ENCODE measurements at places on chromosomes 16 and 17.

DNA sequence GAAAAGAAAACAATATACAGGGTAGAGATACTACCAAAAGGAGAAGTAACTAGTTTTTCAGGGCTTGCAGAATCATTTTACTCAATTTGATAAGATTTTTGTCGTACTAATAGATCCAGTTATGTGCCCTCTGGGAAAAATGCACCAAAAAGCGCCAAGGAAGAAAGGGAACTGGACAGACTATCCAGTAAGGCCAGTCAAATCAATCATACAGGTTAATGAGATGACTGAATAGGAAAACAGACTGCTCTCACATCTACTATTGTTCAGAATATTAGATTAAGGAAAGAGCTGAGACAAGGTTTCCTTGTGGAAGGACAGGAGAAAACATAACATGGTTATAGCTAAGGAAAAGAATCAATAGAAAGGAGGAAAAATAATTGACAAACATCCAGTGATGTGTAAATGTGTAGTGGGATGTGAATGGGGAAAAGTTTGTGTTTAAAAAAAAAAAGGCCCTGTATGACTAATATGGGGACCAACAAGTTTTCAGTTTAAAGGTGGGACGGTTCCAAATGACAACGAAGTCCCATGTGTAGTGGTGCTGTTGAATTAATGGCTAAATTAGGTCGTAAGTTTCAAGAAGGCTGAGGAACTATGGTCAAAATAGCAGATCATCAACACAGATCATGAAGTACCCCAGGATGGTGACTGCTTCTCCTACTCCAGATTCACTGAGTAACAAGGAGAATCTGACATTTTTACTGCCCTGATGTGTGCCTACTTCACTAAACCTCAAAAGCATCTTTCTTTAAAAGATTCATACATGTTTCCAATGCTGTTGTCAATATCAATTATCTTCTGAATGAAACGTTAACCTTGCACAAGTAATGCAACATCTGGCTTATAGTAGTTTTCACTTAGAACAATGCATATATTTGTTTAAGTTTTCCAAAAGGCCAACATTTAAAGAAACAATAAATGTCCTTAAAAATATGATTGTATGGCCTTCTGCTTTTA lies 40.7 kb downstream of the BRIP1 start:
- no peak for DNase-seq

DNA sequence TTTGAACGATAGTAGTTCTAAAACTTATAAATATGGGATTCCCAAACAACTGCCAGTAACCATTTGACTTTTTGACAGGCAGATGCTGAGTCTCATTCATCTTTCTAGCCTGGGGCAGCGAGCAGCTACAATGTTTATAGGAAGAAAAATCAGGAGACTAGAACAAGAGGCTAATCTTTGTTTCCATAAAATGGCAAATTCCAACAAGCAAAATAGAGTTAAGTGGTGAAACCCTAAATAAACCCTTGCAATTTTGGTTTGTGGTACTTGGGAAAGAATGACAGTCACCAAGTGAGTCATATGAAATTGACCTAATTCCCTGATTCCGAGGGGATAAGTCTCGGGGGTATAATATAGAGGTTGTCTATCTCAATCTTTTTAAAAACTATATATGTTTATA lies 27.3 kb upstream of the HS3ST2 start:
- no peak for DNase-seq

GRCh38 chr17:5225668-5226457 lies 8.8 kb downstream of the SCIMP start:
- DNase-seq, result no peak

- DNase-seq, result no peak
Measured at GRCh38 chr17:1552932-1553331, 9.7 kb downstream of the PITPNA start.

GRCh38 chr16:68062910-68063393 lies 22.2 kb upstream of the NFATC3 start:
- no peak for DNase-seq

GRCh38 chr16:57889960-57890751 lies 80.8 kb downstream of the CNGB1 start:
- DNase-seq, result no peak

GRCh38 chr17:7626307-7626706 lies 1.3 kb downstream of the SAT2 start:
- DNase-seq, result no peak

GRCh38 chr16:18013863-18014262 lies 322.7 kb downstream of the NPIPA8 start:
- DNase-seq, result no peak

DNA sequence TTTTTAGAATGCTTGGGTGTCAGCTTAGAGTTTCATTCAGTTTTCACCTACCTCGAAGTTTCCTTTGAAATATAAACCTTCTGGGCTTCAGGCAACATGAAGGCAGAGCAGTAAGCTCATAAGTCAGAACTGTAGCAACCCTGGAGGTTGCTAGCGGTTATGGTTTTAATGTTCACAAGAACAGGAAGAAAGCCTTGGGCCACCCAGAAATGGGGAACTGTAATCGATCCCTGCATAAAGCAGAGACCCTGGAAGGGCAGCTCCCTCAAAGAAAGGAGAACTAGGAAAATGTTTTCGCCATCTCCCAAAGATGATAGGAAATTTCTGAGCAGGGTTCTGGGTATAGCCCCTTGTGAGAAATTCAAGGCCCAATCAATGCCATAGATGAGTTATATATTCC lies 47.8 kb upstream of the RASL10B start:
- DNase-seq, result no peak

GRCh38 chr16:24523569-24523968 lies 15.8 kb upstream of the RBBP6 start:
- DNase-seq, result peak; percentile 72

DNA sequence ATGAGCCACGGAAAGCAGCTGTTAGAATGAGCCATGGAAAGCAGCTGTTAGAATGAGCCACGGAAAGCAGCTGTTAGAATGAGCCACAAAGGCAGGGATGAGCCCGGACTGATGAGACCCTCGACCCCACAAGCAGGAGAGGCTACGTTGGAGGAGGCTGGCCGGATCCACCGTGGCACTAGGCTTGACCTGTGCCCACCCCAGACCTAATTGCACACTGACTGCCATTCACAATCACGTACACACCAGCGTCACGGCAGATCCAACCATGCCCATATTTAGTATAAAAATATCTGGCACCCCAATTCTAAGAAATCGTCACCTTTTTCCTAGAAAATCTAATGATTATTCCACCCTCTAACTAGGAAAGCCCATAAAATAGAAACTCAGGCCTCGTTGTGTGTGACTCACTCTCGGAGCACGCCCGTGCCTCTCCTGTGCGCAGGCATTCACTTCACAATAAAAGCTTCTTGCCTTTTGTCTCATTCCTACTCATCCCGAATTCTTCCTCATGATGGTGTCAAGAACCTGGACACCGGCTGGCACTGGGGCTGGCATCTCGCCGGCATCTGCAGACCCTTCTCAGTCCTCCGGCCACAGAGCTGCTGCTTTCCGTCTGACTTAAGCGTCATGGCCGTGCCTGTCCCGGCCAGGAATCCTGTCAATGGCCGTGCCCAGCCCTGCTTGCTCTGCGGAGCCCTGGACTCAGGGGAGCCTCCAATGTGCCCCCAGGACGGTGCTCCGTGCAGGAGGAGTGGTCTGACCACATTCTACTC lies 5.5 kb upstream of the SECTM1 start:
- DNase-seq, result no peak

Measured in endodermal cell (in vitro differentiated cells).